ENCODE measurements at places on chromosomes 12 and 14. TPM values are rescaled to one million over a fixed set of nuclear protein-coding genes. Genes with fewer than 3 reads are reported as not detected.

Gene RHOJ
- polyA plus RNA-seq, result 78.7 TPM

Gene SLC4A8
- polyA plus RNA-seq, result 7.3 TPM

Gene CPNE6
- not detected for polyA plus RNA-seq

Gene ISCA2
- 25.6 TPM for polyA plus RNA-seq

Gene SMIM41
- polyA plus RNA-seq, result 0.05 TPM

Gene NRXN3
- polyA plus RNA-seq, result 7.0 TPM

Gene NTF3
- 12.5 TPM for polyA plus RNA-seq

Gene RNASE2
- polyA plus RNA-seq, result not detected

Gene GDF3
- not detected for polyA plus RNA-seq

Gene NOXRED1
- 0.16 TPM for polyA plus RNA-seq

GRCh38 chr12:57602544-57602943, 2.1 kb upstream of the DTX3 start:
- no peak for DNase-seq

DNA sequence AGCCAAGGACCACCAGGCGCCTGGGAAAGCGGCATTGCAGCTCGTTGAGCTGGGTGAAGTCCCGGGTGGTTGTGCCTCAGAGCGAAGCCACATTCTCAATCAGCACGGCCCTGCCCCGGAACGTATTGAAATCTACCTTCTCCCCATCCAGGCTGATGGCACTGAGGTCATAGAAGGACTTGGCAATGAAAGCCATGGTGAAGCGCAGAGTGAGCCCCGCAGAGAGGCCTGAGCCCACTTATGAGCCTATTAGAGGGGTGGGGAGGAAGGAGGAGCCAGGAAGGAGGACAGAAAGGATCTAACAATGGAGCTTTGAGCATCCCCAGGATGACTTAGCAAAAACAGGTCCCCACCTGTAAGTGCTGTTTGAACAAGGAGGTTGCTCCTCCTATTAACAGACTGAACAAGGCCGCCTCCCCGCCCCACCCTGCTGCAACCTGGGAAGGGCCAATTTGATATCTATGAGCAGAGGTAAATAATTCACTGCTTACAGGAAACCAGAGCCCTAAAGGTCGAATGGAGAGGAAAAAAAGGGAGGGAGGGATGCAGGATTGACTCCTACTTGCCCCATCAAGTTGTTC, at the start of gene GPX2:
Gene GPX2, minus strand, starts transcription at position 215 of the 581 bp plus-strand sequence. Its CDS starts 19 bp downstream, at position 196.
- DNase-seq, result no peak

DNA sequence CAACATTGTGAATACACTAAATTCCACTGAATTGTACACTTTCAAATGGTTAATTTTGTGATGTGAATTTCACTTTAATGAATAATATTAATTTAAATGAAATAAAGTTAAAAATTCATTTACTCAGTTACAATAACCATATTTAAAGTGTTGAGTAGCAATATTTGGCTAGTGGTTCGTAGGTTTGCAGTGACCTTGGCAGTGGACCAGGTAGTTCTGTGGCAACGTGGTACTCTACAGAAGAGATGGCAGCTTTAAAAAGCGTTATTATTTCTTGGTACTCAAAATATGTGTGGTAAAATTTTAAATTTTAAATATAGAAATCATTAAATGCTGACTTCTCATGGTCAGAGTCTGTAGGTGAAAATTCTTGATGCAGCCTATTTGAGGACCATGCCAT, 51.6 kb downstream of the AEBP2 start:
- no peak for DNase-seq

DNA sequence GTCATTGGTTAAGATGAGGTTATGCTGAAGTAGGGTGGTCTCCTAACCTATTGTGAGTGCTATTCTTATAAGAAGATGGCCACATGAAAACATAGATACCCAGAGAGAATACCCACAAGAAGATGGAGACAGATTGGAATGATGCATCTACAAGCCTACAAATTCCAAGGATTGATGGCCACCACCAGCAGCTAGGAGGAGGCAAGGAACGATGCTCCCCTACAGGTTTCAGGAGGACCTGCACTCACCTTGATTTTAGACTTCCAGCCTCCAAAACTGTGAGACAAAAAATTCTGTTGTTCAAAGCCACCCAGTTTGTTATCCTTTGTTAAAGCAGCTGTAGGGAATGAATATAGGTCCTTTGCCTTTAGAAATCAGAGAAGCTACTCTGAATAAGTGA, 227.4 kb downstream of the NEDD1 start:
- DNase-seq, result no peak

GRCh38 chr12:41074473-41074769, 113.7 kb upstream of the PDZRN4 start:
- no peak for DNase-seq

GRCh38 chr12:104684884-104685283, 228.1 kb downstream of the CHST11 start:
- DNase-seq, result no peak

Data from BJ (cell line).